ENCODE measurements at places on chromosomes 2 and 18. TPM values are rescaled to one million over a fixed set of nuclear protein-coding genes. Genes with fewer than 3 reads are reported as not detected.
A peak's percentile ranks its signal among the peaks of the same experiment; 100 is the strongest.

The ZC3H6 gene
- 6.6 TPM for total RNA-seq

The HAT1 gene
- 23.0 TPM for total RNA-seq

The NTSR2 gene
- total RNA-seq = under 0.01 TPM

The IGFBP5 gene
- total RNA-seq = 1,100 TPM

The BMP10 gene
- total RNA-seq = not detected

GRCh38 chr2:240921311-240921994 lies 15.3 kb downstream of the CROCC2 start:
- DNase-seq = peak; percentile 98

GRCh38 chr2:74530239-74531187 lies 780 bp downstream of the HTRA2 start:
- no peak for DNase-seq

GRCh38 chr2:71941726-71942525 lies 205.7 kb downstream of the CYP26B1 start:
- DNase-seq = no peak

GRCh38 chr2:121049131-121049530 lies 235.9 kb downstream of the TFCP2L1 start:
- DNase-seq = no peak

DNA sequence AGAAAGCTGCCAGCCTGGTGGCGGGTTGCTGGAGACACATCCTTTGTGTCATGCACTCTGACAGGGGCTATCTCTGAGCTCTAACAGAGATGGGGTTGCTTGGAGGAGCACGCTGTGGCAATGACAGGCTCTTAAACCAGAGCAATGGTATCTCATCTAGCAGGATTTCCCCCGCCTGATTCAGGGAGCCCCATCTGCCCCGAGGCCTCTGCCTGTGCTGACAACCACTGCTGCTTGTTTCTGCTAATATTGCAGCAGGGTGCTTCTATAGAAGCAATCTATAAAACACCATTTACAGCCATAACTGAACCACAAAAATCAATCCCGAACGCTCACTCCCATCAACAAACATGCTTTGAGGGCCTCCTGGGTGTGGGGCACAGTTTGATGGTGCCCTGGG lies 12.8 kb upstream of the DNPEP start:
- no peak for DNase-seq

GRCh38 chr2:13093416-13093991 lies 376.8 kb downstream of the TRIB2 start:
- no peak for DNase-seq

GRCh38 chr2:160917850-160918249 lies 242.4 kb upstream of the TANK start:
- no peak for DNase-seq

All from fibroblast of lung (primary cell).